ENCODE measurements at places on chromosomes 5 and 9.

- no peak for DNase-seq
Measured at GRCh38 chr5:170466988-170467707, 36.7 kb upstream of the KCNIP1 start.

DNA sequence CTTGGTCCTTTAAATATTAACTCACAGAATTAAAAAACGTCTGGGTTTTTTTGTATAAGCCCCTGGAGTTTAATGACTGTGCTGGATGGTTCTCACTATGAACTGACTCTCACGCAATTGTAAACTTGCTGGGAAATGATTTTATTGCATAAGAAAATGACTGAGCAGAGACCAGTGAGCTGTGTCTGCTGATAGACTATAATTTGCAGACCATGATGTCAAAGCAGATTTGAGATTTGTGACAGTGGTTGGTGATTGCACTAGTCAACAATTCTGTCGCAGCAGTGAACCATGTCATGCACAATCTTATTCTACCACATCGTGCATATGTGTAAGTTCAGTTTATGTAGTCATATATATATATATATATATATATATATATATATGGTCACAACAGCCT lies 85.7 kb upstream of the C9orf72 start:
- DNase-seq, result no peak

DNA sequence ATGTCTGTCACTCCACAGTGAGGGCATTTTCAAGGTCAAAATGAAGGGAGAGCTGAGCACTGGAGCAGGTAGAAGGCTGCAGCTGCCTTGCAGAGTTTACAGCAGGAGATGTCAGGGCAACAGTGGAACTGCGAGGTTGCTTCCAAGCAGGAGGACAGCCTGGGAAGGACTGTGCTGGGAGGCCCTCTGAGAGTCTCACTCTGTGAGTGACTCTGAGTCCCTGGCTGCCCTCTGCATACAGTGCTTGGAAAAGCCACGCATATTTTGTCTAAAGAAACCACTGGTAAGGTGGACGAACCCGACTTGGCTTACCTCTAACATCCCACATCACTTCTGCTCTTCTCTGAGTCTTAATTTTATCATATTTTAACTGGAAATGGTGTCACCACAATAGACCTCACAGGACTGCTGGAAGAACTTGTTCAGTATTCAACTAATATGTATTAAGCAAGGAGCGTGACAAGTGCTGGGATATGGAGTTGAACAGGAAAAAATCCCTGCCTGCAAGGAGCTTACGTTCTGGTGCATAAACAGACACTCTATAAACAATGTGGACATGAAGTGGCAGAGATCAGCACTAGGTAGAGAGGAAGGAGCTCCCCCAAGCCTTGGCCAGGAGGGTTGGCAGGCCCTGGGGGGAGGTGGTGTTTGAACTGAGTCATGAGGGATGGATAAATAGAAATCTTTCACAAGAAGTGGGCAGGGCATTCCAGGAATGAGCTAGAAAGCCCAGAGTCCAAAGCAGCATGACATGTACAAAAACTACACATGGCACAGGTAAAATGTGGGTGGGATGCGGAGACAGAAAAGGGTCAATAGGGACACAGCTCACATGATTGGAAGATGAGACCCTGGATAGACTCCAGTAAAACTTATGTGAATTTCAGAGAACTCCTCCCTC lies 64.0 kb upstream of the FOXE1 start:
- no peak for DNase-seq

DNA sequence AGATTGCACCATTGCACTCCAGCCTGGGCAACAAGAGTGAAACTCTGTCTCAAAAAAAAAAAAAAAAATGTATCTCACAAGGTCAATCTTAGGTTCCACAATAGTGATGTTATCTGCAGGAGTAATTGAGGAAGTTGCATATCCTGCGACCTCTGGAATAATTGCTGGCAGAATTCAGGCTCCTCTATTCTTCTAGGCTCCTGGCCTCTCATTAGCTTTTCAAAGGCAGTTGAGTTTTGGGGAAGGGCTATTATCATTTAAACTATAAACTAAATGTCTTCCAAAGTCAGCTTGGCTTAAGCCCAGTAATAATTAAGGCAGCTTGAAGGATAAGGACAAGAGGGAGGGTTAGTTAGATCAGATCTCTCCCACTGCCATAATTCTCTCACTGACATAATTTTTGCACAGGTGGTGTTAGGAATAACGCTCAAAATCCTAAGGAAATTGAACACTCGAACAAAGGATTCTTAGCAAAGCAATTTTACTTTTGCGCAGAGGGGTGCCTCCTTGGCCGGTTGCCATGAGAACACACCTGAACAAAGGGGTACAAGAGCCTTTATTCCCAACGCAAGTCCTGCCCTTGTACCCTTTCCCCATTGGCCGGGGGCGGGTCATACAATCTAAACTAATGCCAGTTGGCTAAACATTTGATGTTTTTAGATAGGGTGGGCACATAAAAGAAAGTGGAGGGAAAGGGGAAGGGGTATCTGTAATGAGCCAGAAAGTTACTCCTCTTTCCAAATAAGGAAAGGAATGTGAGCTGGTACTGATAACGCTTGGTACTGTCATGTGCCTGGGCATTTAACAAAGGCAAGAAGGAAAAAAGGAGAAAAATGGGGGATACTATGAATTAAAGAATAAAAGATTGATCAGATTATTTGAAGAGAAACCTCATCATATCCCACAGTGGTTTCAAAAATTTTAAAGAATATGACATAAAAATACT lies 106.4 kb upstream of the CCNG1 start:
- no peak for DNase-seq

DNA sequence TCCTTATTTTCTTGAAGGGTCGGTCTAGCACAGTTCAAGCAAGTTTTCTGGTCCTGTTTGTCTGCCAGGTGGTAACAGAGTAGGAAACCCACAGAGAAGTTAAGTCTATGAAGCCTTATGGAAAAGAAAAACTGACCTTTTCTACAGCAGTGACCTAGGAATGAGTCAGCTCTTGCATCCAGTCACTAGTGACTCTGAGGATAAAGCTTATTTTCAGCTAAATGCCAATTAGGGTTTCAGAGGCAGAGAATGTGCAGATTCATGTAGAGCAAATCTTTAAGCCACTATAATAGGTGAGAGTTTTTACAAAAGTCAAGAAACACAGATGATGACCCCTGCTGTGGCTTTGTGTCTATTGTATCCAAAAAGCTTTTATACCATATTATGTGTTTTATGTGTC lies 100.7 kb downstream of the CWC27 start:
- no peak for DNase-seq

DNA sequence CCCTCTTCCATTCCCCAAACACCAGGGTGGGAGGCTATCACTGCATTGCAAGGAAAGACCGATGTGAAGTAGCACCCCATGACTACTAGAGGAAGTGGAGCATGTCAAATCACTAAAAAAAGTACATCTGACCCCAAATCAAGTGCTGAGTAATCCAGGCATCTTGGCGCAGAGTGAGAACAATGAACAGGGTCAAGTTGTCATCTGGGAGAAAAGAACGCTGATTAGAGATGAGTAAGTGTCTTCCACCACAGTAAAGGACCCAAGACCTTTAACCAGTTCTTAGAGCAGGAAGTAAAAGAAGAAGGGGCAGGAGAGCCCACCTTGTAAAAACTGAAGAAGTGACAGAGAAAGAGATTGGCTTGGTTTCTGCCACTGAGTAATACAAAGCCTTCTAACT lies 75.0 kb upstream of the RAD23B start:
- DNase-seq, result no peak

All from upper lobe of right lung (tissue), 1 donor.